ENCODE measurements at places on chromosomes 16 and 17.

- DNase-seq, result no peak
These were observed 8.6 kb downstream of the ADGRG5 start for GRCh38 chr16:57551057-57551456.

GRCh38 chr16:56414366-56414765 lies 11.0 kb downstream of the AMFR start:
- no peak for DNase-seq

- no peak for DNase-seq
These were observed 80.3 kb downstream of the ZNF423 start for GRCh38 chr16:49775581-49775980.

DNA sequence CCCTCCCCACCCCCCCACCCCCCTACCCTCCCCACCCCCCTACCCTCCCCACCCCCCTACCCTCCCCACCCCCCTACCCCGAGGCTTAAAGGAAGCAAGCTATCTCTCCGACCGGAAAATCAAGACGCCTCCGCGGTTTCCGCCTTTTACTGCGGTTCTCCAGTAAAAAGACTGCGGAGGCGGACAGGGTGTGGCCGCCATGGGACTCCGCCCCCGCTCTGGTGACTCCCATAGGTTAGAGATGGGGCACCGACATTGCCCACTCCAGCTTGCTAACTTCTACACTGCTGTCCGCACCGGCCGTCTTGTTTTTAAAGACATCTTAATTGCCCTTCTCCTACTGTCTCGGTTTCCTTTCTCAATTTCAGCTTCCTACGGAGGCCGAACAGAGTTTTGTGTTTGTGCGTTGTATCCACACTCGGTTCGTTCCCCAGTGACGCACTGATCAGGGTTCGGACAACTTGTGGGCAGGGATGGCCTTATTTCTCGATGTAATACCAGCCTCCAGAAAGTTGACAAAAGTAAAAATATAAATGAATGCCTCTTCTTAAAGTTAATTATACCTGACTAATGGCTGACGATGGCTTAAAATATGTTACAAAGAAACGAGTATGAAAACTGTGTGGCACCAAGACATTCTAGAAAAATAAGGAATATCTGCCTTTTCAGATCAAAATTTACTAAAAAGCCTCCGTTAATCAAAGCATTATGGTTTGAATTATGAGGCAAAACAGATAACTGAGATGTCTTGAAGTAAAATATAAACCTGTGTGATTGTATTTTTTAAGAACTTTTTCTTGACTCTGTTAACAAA lies 1.1 kb upstream of the ZNF200 start:
- DNase-seq, result peak; percentile 33

DNA sequence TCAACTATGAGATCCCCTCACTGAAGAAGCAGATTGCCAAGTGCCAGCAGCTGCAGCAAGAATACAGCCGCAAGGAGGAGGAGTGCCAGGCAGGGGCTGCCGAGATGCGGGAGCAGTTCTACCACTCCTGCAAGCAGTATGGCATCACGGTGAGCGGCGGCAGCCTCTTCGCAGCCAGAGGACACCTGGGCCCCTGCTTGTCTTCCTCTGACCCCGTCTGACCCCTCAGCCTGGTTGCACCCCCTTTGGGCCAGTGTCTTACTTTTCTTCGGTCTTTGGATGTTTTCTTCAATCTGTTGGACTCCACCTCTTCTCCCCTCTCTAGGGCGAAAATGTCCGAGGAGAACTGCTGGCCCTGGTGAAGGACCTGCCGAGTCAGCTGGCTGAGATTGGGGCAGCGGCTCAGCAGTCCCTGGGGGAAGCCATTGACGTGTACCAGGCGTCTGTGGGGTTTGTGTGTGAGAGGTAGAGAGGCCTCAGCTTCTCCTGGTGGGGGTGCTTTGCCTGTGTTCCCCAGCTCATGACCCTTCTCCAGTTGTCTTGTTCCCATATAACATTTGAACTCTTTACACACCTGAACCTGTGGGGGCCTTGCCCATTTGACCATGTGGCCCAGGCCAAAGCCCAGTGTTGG lies 4.4 kb downstream of the CDK5RAP3 start:
- no peak for DNase-seq

All from MCF 10A (cell line).